ENCODE measurements at places on chromosomes 1 and 21.

DNA sequence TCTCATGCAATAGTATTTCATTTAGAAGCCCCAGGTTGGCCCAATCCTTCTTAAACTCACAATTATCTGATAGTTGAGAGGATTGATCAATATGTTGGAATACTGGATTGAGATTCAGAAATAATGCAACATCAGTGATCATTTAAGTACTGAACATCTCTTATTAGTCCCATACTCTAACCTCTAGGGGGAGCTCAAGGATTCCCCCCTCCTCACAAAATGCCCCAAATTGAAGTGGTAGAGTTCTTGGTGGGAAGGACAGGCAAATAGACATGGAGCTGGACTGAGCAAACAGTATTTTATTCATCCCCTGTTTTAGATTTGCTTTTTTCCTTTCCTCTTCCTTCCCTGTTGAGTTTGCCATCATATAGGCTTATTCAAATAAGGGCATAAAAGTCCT lies 62.8 kb downstream of the NGF start:
- peak; percentile 13 for DNase-seq

DNA sequence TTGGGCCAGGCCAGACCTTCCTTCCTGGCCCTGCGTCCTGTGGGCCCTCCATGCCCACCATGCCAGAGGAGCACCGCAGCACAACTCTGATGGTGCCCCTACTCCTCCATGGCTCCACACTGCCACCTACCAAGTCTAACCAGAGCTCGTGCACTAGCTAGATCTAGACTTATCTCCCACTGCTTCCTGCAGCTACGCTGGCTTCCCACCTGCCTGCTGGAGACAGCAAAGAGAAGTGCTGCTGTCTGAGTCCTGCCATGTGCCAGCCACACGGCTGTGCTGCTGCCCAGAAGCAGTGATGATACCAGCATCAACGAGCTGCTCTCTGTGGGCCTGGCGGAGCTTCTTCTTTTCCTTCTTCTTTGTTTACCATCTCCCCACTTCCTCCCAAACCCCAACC lies 4.5 kb downstream of the GUCA2B start:
- no peak for DNase-seq

DNA sequence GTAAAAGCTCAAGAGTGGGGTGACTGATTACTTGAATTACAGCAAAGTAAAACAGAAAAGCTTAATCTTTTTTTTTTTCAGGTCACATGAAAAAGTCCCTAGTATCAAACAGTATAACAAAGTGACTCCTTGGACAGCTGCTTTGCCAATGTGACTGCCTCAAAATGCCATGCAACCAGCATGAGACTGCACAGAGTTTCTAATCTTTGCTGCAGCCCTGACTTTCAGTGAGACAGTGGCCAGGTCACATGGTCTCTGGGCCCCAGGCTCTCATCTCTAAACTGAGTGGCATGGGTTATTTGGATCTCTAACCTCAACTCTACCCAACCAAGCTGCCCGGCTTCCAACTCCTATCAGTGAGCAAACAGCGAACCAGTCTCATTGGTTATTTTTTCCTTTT lies 169.0 kb downstream of the VAV3 start:
- DNase-seq, result no peak

DNA sequence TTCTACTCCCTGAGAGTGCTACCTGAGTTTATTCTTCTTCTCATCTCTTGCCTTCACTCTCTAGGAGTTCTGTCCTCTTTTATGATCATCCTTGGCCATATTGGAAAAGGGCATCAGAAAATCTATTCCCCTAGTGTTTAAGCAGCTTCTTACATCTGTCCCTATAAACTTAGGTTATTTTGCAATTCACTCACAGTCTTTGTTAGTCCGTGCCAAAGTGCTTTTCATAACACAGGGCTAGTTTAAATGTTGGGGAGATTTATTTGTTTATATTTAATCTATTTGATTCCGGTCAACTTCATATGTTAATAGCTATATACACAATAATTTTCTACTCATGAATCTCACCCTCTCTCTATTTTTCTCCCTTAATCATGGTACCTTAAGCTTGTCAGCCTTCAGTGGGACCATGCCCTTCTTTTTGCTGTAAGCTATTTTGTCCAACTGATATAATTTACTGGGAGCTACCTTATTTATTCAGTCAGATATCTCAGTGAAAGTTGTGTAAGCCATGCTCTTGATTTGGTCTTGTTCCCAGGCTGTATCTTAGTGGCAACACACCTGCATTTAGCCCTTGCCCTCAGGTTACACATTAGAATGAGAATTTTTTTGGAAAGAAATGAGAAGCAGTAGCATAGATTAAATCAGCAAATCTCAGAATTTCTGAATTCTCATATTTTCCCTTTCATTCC lies 106.3 kb upstream of the SMYD2 start:
- DNase-seq, result no peak

DNA sequence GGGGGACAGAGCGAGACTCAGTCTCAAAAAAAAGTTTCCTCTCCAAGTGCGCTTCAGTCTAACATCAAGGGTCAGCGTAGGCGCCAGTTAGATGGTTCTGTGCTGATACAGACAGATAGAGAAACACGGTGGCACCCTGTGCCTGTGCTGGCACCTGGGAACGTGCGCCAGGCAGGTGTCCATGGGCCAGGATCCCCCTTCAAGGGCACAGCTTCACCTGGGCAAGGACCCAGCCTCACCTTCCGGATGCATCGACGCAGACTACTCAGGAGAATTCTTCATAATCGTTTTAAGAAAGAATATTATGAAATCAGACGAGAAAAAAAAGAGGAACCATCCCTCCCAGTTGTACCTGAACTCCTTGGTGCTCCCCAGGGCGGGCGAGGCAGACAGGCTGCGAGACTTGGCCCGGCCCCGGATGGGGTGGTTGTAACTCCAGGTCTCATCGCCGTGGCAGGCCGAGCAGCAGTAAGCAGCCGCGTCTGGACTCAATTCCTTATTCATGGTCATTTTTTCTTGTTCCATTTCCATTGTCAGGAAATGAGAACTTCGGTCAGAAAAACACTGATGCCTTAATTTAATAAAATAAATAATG lies 13.3 kb downstream of the NADK start:
- DNase-seq, result no peak

DNA sequence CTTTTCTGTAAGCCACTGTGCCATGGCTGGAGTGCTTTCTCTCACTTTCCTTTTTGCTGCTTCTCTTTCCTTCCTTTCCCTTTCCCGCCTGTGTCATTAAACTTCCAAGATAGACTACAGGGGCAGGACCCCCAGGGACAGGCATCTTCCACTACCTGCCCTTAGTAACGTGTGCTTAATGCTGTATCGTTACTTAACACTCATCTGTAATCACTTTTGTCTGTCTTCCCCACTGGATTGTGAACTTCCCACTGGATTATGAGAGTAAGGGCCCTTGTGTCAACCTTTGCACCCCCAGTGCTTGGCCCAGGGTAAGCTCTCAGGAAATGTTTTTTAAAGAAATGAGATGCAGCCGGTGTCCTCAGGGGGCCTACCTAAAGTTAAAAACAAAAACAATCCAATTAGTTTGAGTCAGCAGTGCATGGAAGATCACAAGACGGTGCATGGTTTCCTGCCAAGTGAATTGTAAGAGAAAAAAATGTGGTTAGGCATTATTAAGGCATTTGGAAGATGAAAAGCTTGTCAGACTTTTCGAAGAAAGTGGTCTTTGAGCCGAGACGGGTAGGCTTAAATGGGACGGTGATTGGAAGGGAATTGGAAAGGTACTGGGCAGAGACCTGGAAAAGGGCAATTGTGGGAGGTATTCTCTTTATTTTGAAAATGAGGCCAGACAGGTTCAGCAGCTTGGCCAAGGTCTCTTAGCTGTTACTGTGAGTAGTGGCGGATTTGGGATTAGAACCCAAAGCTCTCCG lies 958 bp downstream of the LYPLAL1 start:
- DNase-seq, result no peak

- no peak for DNase-seq
Measured at GRCh38 chr1:206706806-206707366, 22.2 kb downstream of the MAPKAPK2 start.

Measured in GM19239 (cell line).